ENCODE measurements at places on chromosomes 5 and 9.

DNA sequence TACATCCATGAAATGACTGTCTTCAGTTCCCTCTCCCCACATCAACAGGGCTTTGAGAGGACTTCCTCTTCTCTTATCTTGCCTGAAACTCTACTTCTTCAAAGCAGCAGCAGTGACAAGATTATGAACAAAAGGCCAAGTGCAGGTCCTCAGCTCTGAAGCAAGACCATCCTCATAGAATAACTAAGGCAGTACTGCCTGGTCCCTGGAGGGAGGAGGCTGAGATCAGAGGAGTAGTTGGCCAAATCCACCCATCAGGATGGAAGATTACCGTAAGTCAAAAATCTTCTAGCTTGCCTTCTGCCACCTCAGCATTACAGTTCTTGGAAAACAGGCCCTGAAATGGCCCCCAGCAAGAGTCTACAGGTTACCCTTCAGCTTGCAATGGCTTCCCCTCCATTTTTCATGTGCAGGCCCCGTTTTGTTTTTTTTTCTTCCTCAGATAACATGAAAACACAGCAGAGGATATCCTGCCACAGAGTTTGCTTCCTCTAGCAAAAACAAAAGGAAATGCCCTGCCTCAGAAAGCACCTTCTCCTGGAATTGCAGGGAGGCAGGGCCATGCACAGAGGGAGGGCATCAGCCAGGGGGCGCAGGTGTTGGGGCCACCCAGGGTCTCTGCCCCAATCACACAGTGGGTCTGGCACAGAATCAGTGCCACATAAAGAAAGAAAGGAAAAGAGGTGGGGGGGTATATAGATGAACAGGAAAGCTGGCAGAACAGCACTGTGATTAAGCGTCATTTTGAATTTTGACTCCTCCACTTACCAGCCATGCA is 40.0 kb downstream of the KLHL3 start:
- no peak for DNase-seq

DNA sequence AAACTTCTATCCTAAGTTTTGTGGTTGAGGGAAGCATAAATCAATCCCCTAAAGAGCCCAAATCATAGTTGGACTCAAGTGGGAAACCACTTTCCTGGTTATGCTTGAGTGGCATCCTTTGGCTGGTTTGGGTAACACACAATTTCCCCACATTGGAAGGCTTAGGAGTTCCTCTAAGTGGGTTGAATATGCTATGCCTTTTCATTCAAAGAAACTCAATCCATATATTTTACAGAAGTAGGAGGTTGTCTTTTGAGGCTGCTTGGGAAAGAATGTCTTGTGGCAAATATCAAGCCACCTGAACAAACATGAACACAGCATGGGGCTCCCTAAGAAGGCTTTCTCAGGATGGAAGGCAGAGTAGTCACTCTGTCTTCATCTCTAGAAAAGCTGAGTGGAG is 121.1 kb downstream of the SPATA31D1 start:
- no peak for DNase-seq

- peak; percentile 30 for DNase-seq
Measured at GRCh38 chr5:41763081-41763480, 107.1 kb downstream of the OXCT1 start.

- DNase-seq, result no peak
Measured at GRCh38 chr9:13715430-13715829, 435.9 kb upstream of the MPDZ start.

DNA sequence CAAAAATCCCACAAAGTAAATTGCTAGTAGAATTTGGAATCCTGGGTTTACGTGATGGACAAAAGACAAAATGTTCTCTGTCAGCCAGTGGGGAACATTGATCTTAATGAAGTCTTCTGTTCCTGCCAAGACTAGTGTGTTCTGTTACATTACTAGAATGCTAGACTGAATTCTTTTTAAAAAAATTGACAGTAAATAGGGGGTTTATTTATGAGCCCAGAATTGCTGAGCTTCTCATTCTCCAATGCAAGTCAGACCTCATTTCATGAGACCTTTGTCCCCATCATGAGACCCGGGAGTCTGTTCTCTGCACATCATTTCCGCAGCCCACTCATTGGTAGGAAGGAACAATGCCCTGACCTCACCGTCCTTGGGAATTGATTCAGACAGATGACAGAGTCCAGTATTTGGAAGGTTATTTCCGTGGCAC is 173.8 kb upstream of the OTULINL start:
- DNase-seq, result no peak

- peak; percentile 80 for DNase-seq
Measured at GRCh38 chr5:181187500-181188213, 17.3 kb downstream of the TRIM7 start.

DNA sequence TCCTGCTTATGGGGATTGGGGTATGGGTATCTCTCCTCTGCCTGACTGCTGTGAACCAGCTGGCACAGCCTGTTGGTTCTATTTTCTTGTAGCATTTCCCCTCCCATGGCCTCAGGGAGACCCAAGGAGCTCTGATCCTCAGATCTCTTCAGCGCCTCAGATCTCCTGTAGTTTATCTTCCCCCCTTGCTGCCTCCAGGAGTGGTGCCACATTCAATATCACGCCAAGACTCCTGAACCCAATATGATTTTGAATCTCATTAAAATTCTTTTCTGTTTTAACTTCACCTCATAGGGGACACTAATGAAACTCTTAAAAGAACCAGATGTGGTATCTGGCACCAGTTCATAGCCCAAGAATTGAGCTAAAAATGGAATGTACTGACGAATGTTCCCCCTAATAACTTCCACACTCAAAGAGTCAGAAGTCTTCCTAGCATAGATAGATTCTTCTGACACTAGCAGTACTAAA is 59.6 kb upstream of the LIFR start:
- DNase-seq, result no peak

DNA sequence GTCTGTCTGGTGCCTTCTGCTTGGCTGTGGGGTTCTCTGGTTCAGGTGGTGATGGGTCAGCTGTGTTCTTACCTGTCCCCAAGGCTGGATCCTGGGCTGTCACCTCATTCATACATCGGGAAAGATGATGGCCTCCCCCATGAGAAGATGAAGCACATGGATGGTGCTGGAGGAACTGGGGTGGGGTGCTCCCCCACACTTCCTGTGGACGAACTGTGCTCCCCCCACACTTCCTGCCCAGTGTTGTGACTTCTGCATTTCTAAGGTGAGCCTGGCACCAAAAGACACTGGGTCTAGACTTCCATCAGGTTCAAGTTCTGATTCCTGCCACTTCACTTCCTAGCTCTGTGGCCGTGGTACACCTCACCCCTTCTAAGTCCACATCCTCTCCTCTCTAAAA is 4.3 kb upstream of the SURF6 start:
- DNase-seq, result no peak

GRCh38 chr5:111066261-111066938 is 5.1 kb upstream of the TSLP start:
- DNase-seq, result no peak

- no peak for DNase-seq
Measured at GRCh38 chr9:119861842-119862241, 492.6 kb upstream of the BRINP1 start.

DNA sequence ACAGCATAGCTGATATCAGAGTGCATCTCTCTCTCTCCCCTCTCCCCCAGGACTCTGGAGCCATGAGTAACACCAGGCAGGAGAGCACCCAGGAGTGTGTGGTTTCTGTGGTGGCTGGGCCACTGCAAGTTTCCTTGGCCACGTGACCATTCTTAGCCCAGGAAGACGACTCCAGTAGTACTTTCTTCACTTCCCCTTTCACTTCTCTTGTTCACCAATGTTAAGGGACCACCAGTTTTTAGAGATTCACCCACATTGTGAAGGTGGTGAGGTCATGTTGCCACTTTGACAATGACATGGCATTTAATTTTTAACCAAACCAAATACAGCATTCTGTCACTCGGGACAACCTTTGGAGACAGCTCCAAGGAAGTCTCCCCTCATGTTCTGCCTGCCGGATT is 17.9 kb upstream of the DAPK1 start:
- peak; percentile 63 for DNase-seq

DNA sequence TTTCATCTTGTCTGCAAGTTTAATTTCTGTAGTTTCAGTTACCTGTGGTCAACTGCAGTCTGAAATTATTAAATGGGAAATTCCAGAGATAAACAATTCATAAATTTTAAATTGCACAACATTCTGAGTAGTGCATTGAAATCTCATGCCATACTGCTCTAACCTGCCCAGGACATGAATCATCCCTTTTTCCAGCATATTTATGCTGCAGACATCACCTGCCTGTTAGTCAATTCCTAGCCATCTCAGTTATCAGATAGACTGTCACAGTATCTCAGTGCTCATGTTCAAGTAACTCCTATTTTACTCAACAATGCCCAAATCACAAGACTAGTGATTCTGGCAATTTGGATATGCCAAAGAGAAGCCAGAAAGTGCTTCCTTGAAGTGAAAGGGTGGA is 223.0 kb upstream of the GRIA1 start:
- DNase-seq, result no peak

- no peak for DNase-seq
Measured at GRCh38 chr5:112733586-112733985, 4.1 kb upstream of the APC start.

DNA sequence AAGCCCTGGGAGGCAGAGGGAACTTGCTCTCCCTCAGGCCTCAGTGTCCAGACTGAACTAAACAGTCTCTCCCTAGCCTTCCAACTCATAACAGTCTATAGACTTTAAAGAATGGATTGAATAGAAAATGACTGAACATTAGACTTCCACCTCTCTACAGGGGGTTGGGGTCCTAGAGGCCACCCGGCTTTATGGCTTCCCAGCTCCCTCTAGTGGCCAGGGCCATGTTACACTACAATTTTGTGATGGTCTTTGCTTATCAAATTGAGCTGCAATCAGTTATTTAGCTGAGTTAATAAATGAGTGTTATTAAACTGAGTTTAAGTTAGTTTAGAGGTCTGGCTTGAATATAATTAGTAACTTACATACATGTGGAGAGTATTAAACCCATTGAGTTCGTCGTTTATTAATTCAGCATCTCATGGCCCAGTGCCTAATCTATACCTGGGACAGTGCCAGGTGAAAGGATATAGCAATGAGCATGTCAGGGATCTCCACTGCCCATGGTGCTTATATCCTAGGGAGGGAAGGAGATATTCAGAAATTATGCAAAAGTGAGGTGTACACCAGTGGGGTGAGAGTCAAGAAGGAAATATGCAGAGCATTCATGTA is 105.2 kb downstream of the SH3TC2 start:
- DNase-seq, result peak; percentile 59

DNA sequence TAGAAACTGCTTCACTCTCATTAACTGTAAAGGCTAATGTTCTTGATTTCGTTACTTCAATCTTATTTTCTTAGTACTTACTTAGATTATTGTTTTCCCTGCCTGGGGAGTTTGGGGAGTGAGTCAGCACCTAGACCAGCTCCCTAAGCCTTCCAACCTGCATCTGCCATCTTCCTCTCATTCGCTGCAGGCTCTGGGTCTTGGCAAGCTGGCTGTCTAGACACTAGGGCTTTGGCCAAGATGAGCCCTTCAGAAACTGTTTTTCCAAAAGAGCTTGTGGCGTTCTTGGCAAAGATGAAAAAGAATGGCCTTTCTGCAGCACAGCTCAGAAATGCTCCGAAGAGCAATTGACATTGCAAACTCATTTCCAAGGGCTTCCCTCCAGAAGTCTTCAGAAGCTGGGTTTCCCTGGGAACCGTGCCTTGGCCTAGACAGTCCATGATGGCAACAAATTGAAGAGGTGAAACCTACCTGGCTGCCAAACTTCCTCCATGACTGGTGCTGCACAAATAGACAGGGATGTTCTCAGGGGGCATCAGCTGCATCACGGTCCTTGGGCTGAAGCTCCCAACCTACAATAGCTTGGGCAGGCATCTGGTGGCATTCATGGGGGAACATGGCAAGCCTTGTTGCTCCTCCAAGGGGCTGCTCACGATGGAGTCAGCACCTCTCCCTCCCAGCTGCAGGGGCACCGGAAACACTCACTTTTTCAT is 76.6 kb downstream of the NSUN2 start:
- no peak for DNase-seq

DNA sequence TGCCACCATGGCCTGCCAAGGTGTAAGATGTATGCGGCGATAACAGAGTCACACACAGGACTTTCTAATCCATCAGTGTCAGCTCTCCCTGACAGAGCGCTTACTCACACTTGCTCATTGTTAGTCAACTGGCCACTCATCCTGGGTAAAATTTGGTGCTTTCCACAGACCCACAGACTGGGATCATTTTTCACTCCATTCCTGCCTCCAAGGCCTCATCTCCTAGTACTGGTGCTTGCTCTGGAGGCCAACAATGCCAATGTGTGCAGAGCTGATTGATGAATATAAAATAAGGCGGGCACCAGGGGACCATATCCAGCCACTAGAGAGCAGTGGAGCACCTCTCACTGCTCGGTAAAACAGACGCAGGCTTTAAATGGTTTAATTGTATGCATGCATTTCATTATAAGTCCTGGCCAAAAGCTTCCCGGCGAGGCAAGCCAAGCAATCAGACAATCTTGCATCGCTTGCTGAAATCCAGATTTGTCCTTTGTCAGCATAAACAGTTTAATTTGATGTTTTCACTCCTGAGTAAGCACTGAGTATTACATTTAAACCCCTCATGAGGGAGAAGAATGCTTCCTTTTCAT is 22.3 kb downstream of the PSMB7 start:
- DNase-seq, result peak; percentile 74

DNA sequence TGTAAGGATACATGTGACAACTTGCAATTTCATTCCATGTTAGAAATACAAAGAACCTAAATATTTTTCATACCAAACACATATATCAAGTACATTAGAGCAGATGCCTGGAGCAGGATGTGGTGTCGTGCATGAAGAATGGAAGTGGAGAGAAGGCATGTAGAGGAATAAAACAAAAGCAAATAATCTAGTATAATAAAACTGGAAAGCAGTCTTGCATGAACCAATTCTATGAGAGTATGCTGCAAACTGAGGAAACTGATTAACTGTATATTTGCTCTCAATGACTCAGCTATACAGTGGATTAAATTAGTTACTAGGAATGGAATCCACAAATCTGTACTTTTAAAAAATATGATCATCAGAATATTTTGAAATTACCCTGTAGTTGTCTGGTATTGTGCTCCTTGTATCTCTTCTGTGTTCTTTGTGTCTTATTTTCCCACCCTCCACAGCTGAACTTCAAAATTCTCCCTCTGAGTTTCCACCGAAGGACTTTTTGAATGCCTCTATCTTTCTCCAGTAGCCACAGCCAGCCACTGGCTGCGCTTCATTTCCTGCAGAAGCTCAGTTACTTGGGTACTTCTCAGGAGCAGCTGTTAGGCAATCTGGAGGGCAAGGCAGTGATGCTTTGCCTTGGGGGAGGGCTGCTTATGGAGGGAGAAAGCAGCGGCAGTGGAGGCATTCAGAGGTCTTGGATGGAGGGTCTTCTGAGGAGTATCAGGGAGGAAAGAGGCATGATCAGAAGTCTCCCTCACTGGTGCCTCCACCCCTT is 608.0 kb downstream of the BRINP1 start:
- no peak for DNase-seq

GRCh38 chr9:127539982-127540663 is 72.0 kb upstream of the STXBP1 start:
- no peak for DNase-seq
